T-helper 2 cell treated with Interferon-gamma antibody and Interleukin-4, amounts not matched to agents 5 μg/mL and 100 μg/mL, for 36 hours (primary cell): ENCODE measurements at places on chromosomes 5 and 9.

DNA sequence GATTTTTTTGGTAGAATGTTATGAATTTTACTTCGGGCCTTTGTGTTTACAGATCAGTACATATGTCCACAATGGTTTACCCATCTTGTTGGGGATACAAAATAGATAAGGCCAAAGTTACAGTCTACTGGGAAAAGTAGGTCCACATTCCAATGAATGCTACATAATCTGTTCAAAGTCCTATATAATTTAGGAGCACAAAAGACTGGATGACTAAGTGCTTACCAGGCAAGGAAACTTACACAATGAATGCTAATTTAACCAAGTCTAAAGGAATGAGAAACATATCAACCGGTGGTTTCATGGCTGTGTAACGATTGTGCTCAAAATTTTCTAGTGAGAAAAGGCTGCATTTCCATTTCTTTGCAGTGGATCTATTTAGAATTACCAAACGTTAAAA, 97.4 kb upstream of the TRPM3 start:
- no peak overlapping the region for H3K27ac ChIP-seq
- H3K4me3 ChIP-seq, result no peak overlapping the region
- no peaks in the 10 kb centered on the region for H3K27me3 ChIP-seq
- DNase-seq, result no peak
- H3K4me1 ChIP-seq, result no peaks in the 10 kb centered on the region

DNA sequence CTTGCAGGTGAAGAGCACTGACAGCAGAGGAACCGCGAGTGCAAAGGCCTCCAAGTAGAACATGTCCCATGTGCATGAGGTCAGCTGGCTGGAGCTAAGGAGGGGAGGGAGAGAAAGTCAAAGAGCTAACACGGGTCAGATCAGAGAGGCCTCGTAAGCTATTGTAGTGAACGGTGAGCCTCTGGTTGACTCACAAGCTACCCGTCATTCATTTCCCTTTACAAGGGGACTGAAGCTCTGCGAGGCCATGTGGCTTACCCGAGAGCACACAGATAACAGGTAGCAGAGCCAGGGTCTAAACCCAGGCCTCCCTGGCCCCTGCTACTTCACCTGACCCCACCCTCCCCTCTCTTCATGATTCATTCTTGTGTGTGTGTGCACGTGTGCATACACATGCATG, 152.7 kb upstream of the ADRA1B start:
- no peaks in the 10 kb centered on the region for H3K36me3 ChIP-seq
- H3K4me1 ChIP-seq, result peaks cover 14% of the 10 kb centered on the region

- peaks cover 70% of the 10 kb centered on the region for H3K27me3 ChIP-seq
- no peak overlapping the region for H3K4me3 ChIP-seq
- H3K4me1 ChIP-seq, result no peaks in the 10 kb centered on the region
- no peaks in the 10 kb centered on the region for H3K36me3 ChIP-seq
Observed at GRCh38 chr9:37002413-37003217, 31.5 kb downstream of the PAX5 start.

DNA sequence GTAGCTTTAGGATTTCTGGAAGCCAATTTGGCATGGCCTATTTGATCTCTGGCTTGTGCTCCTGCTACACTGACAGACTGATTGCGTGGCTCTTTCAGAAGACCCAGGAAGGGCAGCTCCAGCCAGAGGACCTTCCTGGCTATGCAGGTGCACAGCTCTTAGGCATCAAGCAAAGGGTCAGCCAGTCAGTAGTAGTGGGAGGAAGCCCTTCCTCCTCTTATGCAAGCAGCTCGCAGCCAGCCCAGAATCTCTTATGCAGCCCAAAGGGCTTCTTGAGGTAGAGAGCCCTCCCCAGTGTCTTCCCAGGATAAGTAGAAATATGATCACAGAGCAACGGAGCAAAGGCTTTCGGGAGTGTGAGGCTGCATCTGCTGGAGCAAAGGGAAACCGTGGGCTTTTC, 43.2 kb downstream of the SLC36A1 start:
- peaks cover 6% of the 10 kb centered on the region for H3K36me3 ChIP-seq
- H3K4me3 ChIP-seq, result no peak overlapping the region
- H3K4me1 ChIP-seq, result no peaks in the 10 kb centered on the region
